ENCODE measurements at places on chromosomes 1 and 21.

- no peak for DNase-seq
These were observed 23.9 kb upstream of the RUNX3 start for GRCh38 chr1:24954022-24954421.

DNA sequence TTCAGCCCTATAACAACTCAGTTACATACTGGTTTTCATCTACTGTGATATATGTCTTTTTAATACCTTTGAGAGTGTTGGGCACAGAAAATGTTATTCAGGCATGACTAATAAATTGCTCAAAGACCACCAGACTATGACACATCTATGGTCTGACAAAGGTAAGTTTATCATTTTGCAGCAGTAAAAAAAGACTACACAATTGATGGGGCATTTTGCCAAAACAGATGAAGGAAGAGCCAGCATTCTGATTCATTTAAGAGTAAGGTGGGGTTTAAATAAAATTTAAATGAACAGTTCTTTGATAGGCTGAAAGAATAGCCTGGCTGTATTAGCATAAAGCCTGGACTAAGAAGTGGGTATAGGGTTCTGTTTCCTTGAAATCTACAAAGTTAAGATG lies 8.8 kb upstream of the RNPC3 start:
- DNase-seq, result no peak

GRCh38 chr1:211335522-211336157 lies 9.0 kb downstream of the TRAF5 start:
- no peak for DNase-seq

DNA sequence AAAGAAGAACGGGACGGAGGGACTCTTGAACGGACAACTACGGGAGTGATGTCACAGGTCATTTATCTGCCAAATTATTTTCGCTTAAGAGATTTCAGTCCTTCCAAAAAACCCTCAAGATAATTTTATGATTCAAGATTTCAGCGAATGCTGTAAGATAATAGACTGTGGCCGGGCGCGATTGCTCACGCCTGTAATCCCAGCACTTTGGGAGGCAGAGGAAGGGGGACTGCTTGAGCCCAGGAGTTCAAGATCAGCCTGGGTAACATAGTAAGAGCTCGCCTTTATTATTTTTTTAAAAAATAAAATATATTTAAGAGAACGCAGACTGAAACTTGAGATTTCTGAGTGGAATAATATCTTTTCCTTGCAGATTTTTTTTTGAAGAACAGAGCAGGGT lies 609 bp downstream of the RWDD2B start:
- DNase-seq, result no peak

DNA sequence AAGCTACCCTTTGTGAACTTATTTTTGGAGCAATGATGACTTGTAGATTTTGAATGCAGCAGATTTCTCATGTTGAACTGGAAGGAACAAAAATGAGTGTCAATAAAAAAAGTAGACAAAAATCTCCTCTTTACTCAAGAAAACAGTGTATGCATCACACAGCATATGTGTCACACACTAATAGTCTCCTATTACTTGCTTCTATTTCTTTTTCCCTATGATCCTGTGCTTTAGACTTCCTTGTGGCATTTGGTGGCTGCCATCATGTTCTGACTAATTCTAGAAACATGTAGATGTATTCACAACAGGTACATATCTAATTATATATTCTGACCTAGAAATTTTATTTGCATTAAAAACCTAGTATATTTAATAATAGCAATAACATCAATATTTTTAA lies 14.3 kb downstream of the RC3H1 start:
- DNase-seq, result no peak

- DNase-seq, result no peak
These were observed 10.3 kb downstream of the SPRTN start for GRCh38 chr1:231348442-231348841.

DNA sequence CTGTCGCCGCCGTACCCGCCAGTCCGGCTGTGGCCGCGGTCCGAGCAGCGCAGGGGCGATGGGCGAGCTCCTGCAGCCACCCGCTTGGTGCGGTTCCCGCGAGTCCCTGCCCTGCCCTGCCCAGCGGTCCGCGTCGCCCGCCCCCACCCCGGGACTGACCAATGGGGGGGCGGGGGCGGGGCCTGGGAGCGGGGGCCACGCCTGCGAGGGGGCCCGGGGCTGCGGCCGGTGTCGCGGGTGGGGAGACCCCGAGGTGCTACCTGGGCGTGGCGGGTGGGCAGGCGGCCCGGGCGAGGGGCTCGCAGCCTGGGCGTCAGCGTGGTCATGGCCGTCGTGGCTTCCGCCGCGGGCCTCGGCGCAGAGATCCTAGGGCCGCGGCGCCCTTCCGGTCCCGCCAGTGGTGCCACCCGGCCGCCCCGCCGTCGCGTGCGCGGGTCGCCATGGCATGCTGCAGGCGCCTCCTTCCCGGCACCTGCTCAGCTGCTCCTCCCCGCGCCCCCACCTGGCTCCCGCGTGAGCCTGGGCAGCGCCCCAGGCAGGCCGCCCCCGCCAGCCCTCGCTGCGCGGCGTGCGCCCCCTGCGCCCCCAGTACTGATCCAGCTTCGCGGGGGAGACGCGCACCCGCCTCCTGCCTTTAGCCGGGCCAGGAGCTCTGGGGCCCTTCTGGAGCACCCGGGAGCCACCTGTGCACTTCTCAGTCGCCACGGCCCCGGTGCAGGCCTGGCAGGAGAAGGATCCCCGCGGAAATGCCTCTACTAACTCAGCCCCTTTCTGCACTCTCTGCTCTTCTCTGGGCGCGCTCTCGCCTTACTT lies at the start of gene BMP8B:
BMP8B (minus strand) TSS at position 108 of the 813 bp plus-strand sequence. CDS start 380 bp downstream, outside the sequence.
- peak; percentile 51 for DNase-seq

DNA sequence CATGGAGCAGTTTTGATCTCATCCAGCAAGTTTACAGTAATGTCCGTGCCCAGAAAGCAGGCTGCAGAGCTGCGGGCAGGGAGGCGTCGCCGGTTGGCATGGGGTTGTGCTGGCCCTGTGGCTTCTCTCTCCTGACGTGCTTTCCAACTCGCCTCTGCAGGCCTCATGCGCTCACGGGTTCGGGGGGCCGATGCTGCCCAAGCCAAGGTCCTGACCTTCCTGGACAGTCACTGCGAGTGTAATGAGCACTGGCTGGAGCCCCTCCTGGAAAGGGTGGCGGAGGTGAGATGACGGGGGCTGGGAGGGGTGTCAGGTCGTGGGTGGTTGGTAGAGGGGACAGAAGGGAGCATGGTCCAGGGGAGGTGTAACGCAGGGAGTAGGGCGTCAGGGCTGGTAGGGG lies 176.1 kb downstream of the GALNT2 start:
- no peak for DNase-seq

GRCh38 chr1:36879613-36880012 lies 154.7 kb downstream of the GRIK3 start:
- no peak for DNase-seq

DNA sequence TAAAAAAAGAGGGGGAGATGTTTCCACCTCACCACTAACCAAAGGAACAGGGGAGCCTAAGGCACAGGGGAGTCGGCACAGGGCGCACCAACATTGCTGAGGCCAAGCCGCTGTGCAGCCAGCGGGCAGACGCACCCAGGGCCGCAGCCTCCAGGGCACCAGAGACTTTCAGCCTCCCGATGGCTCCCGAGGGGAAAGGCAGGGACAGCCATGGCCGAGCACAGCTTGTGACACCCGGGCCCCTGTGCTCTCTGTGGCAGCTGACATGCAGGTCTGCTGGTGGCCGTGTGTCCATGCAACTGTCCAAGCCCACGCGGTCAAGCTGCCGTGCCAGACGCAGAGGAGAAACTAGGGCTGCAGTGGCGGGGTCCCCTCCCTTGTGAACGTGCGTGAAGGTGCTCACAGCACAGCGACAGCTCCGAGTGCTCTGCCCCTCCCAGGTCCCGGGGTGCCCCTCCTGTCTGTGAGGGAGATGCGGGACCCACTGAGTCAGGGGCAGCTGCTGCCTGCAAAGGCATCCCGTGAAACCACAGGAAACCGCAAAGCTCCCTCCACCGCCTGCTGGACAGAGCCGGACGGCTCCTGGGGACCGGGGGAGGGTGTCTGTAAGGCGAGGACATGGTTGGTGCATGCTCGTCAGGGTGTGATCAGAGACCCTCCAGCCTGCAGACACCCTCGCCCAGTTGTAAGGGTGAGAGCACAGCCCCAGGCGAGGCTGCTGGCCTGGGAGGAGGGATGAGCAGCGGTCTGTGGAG lies 2.5 kb downstream of the KRTAP10-11 start:
- no peak for DNase-seq

GRCh38 chr1:213104604-213105003 lies 53.6 kb downstream of the RPS6KC1 start:
- no peak for DNase-seq

- no peak for DNase-seq
These were observed 66.6 kb downstream of the CD34 start for GRCh38 chr1:207844371-207844770.

GRCh38 chr1:83596331-83596730 lies 402.6 kb downstream of the TTLL7 start:
- no peak for DNase-seq

Data from activated naive CD4-positive, alpha-beta T cell treated with Interleukin-2 at 50 U/mL for 16 hours (primary cell).